Stimulated activated CD8-positive, alpha-beta memory T cell treated with anti-CD3 and anti-CD28 coated beads, Interleukin-4, amount 100 ng/mL, for 4 hours (primary cell): ENCODE measurements at places on chromosomes 5 and 9.

- no peak for DNase-seq
Measured at GRCh38 chr9:12085399-12085798, 607.8 kb upstream of the TYRP1 start.

DNA sequence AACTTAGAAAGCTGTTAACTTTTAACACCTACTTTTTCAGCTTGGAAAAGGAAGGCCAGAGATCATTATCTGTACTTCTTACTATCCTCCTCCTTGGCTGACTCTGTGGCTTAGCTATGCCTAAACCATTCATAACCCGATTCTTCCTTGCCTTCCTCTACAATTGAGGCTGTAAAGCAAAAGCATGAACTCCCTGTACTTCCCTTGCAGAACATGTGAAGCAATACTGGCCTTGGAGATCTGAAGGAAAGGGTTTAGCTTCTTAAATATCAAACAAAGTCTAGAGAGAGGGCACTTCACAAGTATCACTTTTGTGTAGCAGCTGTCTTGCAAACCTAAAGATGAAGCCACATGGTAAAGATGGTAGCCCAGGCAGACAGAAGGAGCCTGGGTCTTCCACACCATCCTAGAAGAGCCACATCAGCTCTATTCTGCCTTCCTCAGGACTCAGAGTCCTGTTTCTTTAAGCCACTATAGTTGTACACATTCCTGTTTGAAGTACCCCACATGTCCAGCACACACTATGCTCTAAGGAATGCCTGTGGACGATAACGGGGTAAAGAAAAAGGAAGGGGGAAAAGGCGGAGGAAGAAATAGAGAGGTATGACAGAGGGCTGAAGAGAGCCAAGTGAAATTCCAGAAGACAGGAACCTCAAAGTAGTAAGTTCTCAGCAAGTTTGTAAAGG is 169.2 kb downstream of the SLIT3 start:
- DNase-seq: no peak

DNA sequence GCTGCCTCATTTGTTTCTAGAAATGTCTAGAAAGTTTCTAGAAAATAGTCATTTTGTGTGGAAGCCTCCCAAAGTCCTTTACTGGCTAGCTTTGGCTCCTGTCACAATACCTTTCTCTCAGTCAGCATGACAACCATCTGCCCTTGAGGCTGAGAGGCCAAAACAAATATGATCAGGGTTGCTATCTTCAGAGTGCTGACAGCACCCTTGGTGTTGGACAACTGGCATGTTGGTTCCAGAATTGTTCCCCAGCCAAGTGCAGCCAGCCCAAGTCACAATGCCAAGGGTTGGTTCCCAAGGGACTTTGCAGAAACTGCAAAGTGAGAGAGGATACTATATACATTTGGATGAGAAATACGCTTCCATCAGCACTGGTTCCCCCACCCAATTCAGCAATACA is 140.9 kb upstream of the GAS1 start:
- DNase-seq: no peak

GRCh38 chr5:115069087-115069968 is 100.4 kb downstream of the TRIM36 start:
- no peak for DNase-seq

DNA sequence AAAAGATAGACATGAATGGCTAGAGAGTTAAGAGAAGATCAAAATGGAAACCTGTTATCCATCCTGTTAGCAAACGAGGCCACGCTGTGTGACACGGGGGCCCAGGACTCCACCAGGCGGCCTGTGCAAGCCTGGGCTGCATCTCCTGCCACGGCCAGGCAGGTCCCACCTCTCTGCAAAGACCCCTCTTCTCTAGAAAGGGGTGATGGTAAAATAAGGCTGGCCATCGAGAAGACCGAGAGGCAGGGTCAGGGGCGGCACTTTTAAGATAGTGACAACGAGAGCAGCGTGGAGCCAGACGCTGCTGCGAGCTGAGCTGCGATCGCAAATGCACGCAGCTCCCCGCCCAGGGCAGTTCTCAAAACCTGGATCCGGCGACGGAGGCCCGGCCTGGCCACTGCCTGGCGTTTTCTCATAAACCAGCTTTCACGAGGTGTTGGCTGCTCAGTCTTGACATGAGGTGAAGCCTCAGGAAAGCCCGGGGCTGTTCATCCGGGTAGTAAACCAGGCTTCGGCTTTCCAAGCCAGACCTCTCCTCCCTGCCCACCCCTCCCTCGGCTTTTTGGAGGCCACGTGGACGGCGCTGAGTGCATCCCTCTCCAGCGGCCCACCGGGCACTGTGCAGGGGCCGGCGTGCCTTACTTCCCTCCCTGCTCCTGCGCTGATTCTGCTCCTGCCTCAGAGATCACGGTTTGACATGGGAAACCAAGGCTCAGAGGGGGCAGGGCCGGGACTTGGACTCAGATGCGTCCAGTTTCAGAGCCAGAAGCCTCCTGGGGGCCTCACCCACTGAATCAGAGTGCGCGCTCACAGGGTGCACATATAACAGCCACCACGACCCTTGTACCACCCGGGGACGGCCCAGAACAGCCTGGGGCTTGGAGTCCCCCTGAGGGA is 151.6 kb upstream of the PHYKPL start:
- no peak for DNase-seq

GRCh38 chr5:107966201-107966600 is 295.5 kb upstream of the EFNA5 start:
- no peak for DNase-seq

- no peak for DNase-seq
Measured at GRCh38 chr9:90640361-90640760, 2.3 kb downstream of the DIRAS2 start.

GRCh38 chr5:81794226-81794625 is 43.3 kb upstream of the SSBP2 start:
- DNase-seq: no peak

- DNase-seq: no peak
Measured at GRCh38 chr5:59173578-59173977, 590.7 kb downstream of the RAB3C start.

DNA sequence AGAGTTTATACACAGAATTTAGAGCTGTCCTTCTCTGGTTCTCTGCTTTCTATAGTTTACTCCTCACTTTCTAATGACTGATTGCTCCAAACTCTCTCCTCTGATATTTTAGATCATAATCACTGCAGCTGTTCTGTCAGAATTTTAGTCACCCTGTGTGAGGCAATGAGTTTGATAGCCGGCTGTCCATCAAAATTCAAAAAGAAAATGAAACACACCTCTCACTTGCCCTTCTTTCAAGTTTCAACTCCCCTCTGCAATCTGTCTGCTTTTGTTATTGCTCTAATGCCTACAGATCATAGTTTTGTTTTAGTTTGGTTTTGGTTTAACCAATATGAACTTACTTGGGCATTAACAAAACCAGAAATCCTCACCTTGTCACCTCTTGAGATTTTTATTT is 23.3 kb upstream of the ABLIM3 start:
- no peak for DNase-seq

GRCh38 chr9:93541581-93542349 is 34.6 kb upstream of the PHF2 start:
- DNase-seq: no peak

- no peak for DNase-seq
Measured at GRCh38 chr9:79193501-79194223, 378.1 kb upstream of the TLE4 start.

DNA sequence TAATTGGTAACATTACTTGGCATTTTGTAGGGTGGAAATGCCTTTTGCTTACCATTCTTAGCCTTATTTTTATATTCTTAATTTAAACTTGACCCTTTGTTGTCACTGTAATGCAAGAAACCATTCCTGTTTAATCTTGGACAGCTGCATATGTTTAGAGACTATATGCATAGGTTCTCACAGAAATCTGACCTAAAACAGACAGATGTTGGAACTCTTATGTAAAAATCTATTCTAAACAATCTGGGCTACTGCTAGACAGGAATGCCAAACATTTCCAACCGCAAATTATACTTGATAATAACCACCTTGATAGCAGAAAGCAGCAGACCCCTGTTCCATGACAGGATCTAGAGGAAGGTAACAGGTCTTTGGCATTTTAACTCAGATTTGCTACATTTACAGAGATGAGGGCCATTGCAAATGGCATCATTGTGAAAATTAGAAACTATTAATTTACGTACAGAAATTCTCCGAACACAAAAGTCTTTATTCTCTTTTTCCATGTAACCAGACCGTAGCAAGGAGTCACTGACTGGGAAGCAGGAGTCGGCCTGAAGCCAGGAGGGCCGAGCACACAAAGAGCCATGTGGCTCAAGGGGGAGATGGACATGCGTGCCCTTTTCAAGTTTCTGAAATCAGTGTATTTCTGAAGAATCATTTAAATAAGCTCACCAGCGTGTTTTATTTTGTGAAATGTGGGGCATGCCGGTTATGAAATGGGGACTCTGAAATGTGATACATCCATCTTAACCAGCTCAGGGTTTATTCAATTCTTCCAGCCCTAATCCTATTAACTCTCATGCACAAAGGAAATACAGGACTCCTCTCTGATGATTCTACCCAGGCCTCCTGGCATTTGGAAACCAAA is 139.3 kb downstream of the AOPEP start:
- no peak for DNase-seq

DNA sequence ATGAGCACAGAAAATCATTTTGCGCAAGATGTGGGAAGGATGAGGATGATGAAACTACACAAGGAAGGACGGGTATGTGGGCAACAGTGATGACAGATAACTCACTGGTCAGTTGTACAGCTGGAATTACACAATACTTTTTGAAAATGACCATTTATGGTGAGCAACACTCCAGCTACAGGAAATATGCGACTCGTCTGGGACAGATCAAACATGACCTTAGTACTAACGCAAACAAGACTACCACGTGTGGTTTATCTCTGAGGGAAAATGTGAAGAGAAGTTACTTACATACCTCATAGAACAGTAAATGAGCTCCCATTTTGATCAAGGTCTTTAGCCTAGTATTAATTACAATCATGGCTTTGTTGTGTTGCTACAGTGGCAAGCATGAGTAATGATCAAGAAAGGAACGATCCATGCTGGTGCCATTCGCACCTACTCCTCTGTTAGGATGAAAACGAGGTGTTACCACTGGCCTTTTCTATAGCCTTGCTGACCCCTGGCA is 456.9 kb downstream of the BNC2 start:
- DNase-seq: no peak
